ENCODE measurements at places on chromosomes 1 and 21. TPM values are rescaled to one million over a fixed set of nuclear protein-coding genes. Genes with fewer than 3 reads are reported as not detected.

DNA sequence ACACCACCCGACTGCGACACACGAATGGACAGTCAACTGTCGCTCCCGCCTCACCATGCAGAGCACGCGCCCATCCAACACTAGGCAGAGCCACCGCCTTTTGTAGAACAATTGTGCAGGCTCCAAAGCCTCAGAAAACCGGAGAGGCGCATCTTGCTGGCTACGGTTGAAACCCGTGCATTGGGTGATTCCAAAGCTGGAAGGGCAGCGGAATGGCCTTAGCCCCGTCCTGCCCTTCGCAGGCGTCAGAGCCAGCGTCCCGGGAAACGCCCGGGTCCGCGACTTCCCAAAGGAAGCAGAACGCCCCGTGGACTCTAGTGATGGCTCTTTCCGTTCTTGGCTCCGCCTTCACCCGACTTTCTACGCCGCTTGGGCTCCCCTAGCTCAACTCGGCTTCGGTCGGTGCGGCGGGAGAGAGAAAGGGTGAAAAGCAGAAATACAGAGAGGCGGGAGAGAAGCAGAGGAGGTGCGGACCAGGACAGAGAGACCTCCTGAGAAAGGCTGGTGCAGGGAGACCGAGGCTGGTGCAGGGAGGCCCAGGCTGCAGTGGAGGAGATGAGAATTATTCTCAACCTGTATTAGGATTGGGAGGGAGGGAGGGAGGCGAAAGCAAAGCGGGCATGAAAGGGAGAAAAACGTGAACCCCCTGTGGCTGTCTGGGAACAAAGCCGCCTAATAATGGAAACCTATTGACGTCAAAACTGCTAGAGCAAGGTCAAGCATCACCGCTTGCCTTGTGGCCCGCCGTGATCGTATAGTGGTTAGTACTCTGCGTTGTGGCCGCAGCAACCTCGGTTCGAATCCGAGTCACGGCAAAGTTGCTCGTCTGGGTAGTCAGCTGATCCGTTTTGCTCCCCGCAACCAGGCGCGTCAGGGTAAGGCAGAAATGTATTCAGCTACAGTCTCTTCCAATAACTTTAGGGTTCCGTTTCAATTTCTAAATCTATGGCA, 99.5 kb downstream of the PRKAB2 start:
- DNase-seq = no peak

GRCh38 chr1:41888756-41889155, 30.0 kb downstream of the HIVEP3 start:
- no peak for DNase-seq

DNA sequence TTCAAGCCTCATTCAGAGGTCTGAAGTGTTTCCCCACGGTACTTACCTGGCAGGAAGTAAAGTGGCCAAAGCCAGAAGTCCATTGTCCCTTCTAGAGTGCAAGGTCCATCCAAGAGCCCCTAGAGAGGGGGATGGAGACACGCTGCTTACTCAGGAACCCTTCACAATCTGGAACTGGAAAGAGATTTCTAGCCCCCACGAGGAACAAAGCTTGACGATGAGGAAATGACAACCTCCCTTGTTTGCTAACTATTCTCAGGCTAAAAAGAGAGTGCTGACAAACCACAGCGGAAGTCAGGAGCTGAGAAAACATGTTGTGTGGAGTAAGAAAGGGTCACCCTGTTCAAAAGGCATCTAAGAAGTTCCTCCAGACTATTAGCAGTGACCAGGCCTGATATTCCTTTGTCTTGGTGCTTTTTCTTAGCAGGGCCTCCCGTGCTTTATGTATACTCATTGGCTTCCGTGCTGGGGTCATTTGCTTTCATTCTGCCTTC, at the start of gene FCMR:
FCMR (minus strand) TSS at position 170 of the 494 bp plus-strand sequence; CDS start at position 83, 87 bp downstream.
- no peak for DNase-seq

DNA sequence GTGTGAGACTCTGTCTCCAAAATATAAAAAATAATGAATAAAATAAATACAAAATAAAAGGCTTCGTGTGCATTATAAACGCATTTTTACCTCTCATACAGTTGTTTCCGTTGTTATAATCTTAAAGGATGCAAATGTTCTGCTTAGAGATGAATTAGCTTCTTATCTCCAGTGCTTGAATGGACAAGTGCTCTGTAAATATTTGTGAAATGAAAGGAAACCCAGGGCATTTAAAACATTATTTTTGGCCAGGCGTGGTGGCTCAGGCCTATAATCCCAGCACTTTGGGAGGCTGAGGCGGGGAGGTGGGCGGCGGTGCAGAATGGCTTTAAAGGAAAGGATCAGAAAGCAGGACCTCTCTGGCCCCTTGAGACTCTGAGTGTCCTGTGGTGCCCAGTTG, 94.5 kb downstream of the HUNK start:
- no peak for DNase-seq

GRCh38 chr1:15674386-15675159, 9.5 kb upstream of the PLEKHM2 start:
- no peak for DNase-seq

GPR37L1 gene
- total RNA-seq = 1.1 TPM

KRTAP7-1 gene
- not detected for total RNA-seq
